Endothelial cell of umbilical vein (primary cell): ENCODE measurements at places on chromosomes 7 and 10.

DNA sequence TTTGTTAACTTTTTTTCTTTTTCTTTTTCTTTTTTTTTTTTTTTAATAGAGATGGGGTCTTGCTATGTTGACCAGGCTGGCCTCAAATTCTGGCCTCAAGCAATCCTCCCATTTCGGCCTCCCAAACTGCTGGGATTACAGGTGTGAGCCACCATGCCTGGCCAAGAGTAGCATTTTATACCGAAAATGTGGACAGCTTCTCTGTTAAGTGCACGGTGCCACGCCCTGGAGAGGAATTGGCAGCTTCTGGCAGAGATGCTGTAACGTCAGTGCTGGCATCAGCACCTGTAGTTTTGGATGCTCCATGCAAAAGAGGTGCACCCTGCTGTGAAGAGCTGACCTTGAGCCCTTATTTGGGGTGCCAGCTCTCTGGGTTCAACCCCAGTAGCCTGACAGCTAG, 18.2 kb downstream of the IL15RA start:
- DNase-seq = no peak

DNA sequence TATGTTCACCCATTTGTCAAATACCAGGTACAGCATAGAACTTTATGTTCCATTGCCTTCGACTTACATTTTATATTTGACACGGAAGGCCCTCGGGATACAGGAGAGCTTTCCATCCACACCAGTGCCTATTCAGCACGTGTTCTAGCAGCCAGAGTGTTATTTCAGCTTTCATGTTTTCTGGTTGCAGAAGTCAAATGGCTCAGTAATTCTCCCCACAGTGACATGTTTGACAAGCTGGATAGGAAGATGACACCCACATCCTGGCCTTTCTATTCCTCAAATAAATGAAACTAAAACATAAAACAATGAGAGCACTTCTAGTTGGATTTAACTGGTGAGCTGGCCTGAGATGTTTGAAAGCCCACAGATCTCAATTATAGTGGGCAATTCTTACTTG, 173.4 kb downstream of the SORCS1 start:
- DNase-seq = no peak

- DNase-seq = no peak
Observed at GRCh38 chr7:105910172-105910571, 33.8 kb upstream of the ATXN7L1 start.

DNA sequence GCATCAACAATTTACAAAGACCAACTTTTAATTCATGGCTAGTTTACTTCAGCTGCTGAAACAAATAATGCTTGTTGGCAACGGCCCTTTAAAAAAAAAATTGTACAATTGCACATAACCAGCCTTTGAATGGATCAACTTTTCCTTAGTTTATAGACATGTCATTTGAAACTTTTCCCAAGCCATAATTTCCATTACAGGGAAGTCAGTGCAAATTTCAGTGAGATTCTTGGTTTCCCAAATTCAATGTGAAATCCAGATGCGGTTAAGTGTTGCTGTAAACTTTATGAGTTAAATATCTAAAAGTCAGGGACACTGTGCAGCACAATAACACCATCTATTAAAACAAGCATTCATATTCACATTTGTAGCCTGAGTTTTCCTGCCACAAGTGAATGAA, 182.2 kb downstream of the JAZF1 start:
- DNase-seq = no peak

DNA sequence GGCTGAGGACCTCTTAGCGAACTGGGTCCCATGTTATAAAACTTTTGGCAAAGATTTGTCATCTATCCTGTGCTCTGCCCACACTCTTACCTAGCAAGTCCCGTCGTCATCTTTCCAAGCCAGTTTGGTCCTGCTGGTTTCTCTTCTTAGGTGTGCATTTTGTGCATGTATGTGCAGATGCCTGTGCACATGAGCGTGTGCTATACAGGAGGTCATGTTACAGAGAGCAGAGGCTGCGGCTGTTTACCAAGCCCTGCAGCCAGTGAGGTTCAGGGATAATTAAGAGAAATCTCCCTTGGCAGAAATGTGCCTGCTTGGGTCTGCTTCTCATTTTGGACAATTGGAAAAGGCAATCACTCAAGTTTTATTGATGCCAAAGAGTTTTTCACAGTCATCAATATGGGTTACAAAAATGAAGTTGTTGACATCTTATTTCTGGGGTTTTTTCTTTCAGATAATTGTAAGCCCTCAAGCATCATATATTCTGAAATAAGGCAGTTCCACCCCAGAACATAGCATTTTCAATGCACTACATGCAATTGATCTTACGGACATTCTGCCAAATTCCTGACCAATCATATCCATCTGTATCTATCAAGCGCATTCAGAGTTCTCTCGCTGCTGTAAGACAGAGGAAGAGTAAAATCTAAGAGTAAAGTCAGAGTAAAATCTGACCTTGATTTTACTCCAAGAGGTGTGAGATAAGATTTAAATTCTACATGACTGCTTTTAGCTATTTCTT, 361.4 kb upstream of the ZNF32 start:
- no peak for DNase-seq

- DNase-seq = peak; percentile 95
Observed at GRCh38 chr7:140059273-140060242, 3.2 kb downstream of the PARP12 start.

DNA sequence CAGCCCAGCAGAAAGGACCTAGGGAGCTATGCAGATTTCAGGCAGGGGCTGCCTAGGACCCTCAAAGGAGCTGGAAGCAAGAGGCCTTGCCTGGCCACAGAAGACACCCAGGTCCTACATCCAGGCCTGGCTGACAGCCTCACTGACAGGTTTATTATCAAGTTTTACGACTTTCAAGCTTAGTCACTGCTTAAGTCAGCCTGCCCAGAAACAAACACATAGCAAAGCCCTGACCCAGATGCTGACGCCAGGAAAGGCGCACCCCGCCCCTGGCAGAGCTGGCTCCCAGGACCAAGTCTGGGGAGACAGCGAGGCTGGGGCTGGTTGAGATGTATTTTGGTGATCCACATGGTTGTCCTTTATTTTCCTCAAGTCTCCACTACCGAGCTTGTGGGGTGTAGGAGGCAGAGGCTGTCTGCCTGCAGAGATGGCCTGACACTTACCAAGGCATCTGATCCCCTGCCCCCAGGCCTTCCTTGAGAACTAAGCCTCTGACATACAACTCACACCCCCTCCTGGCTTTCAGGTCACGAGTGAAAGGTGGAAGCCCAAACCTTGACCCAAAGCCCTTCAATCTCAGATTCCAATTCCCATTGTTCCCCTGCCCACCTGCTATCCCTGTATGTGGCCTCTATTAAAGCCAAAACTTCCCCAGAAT, 80.7 kb upstream of the EMX2 start:
- DNase-seq = peak; percentile 95

DNA sequence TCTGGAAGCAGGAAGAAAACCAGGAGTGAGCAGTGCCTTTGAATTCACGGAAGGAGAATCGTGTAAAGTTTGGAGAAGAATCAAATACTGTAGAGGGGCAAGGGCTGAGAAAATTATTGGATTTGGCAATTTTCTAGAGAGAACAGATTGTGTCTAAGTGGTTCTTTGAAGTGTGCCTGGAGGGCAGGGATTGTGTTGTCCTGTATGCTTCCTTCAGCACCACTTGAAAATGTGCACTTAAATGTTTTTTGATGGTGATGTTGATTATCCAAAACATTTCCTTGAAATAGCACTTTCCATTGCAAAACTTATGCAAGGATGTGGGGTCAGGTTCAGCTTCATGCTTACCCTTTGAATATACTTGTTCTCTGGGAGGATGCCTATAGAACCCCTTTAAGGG, 360.2 kb downstream of the SORCS3 start:
- no peak for DNase-seq

DNA sequence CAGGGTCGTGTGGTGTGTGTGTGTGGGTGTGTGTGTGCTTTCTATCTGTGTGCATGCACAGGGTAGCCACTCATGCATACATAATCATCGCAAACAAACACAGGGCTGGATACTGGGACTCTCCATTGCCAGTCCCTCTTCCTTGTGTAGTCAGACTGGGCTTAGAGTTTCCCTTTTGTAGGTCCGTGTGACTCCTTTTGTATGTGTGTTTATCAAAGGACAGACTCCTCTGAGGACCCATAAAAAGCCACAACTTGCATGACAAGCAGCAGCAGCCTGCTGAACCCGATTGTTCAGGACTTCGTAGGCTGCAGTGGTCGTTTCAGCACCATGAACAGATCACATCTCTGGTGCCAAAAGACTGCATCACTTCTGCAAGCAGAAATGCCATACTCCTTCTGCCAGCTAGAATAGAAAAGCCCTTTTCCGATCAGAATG, 895 bp downstream of the VSTM2A start:
- DNase-seq = peak; percentile 14

- peak; percentile 28 for DNase-seq
Observed at GRCh38 chr7:140673063-140673773, 473 bp downstream of the ADCK2 start.

- peak; percentile 61 for DNase-seq
Observed at GRCh38 chr10:33901166-33901565, 566.7 kb upstream of the NRP1 start.

- no peak for DNase-seq
Observed at GRCh38 chr10:22913474-22914092, 14.3 kb upstream of the ARMC3 start.
